ENCODE measurements at places on chromosomes 16 and 17. TPM values are rescaled to one million over a fixed set of nuclear protein-coding genes. Genes with fewer than 3 reads are reported as not detected.

- H3K27me3 ChIP-seq = peaks cover 19% of the 10 kb centered on the region
- no peak for DNase-seq
- no peaks in the 10 kb centered on the region for H3K36me3 ChIP-seq
- H3K27ac ChIP-seq = no peak overlapping the region
Measured at GRCh38 chr16:67026570-67026969, 2.4 kb upstream of the CBFB start.

FBXW10 gene
- not detected for polyA plus RNA-seq

GRCh38 chr17:14664511-14664910 lies 363.6 kb downstream of the HS3ST3B1 start:
- H3K4me3 ChIP-seq = no peak overlapping the region
- H3K27ac ChIP-seq = no peak overlapping the region

DNA sequence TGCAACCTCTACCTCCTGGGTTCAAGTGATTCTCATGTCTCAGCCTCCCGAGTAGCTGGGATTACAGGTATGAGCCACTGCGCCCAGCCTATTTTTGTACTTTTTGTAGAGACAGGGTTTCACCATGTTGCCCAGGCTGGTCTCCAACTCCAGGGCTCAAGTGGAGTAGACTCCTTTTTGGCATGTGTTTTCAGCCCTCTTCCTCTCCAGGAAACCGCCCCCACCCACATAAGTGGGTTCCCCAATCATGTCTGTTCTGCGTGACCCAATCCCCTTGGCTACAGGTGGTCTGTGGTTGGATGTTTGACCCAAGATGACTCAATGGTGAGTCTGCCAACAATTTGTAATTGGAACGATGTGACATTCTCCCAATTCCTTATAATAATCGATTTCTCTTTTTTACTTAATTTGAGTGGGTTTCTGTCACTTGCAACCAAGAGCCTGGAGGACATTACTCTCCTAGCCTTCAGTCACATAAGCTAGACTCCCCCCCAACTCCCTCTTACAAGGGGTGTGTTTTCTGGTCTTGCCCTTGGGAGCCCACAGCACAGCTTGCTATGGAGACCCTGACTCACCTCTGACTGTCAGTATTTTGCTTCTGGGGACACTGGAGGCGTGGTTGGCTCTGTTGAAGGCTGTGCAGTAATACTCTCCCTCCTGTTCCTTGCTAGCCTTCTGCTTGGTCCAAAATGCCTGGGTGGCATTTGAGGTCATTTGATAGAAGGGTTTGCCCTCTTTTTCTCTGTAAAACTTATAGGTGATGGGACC lies 34.9 kb downstream of the PECAM1 start:
- no peak overlapping the region for H3K27ac ChIP-seq
- H3K4me3 ChIP-seq = no peak overlapping the region
- peaks cover 55% of the 10 kb centered on the region for H3K36me3 ChIP-seq
- H3K4me1 ChIP-seq = no peaks in the 10 kb centered on the region
